ENCODE measurements at places on chromosomes 5 and 9.

DNA sequence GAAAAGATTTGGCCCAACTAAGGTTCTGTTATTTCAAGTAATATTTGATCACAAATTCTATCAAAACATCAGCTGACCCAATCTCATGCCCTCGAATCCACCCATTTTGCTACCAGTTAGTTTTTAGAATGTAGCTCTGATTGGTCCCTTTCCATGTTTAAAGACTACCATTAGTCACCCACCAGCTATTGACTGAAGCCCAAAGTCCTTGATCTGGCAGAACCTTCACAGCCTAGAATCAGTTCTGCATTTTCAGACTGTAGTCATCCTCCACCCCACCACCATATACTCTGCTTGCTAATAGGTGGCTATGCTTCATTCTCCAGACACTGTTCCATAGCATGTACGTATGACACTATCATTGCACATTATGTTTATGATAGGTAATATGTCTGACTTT is 182.2 kb upstream of the TARS1 start:
- DNase-seq: peak; percentile 11

GRCh38 chr9:89862316-89862715 is 257.5 kb downstream of the GADD45G start:
- no peak for DNase-seq

- DNase-seq: no peak
These were observed 12.5 kb downstream of the NR3C1 start for GRCh38 chr5:143390941-143391340.

- DNase-seq: no peak
These were observed 607.6 kb downstream of the EBF1 start for GRCh38 chr5:158492136-158492535.

GRCh38 chr5:133582971-133583370 is 29.4 kb downstream of the FSTL4 start:
- DNase-seq: no peak

DNA sequence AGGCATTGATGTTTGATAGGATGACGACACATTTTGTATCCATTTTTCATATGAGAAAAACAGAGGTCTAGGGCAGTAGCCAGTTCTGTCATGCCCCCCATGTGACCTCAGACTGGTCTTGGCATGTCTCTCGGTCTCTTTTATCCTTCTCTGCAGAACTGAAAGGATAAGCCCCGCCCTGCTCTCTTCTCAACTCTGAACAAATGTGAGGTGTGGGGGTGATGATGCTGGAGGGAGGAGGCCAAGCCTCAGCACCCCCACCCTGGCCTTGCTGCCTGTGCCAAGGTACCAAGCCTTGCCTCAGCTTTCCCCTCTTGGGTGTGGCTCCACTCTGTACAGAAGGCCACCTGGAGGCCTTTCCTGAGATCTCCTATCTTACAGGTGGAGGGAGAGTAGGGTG is 19.5 kb upstream of the CRB2 start:
- DNase-seq: no peak

GRCh38 chr5:146640285-146640896 is 124.4 kb upstream of the GPR151 start:
- DNase-seq: no peak
